Activated CD4-positive, alpha-beta T cell treated with anti-CD3 and anti-CD28 coated beads, Interleukin-2, Interleukin-4, amounts not matched to agents 100 ng/mL and 50 ng/mL, durations not matched to agents 16 hours and 8 hours (primary cell): ENCODE measurements at places on chromosomes 12 and 14.

DNA sequence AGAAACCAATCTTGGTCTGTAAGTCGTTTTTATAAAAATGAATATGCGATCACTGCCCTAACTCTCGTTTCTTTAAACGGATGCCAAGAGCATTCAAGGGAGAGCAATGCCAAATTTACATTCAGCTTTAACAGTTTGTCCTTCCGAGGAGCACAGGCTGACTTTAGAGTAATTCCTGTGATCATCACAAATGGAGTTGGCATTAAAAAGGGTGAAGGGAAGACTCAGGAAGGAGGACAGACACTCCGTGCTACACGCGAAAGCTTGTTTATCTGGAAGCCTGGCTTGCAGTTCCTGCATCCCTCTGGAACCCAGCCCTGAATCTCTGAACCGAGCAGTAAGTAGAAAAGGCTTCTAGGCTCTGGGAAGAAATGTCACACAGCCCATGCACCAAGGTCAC is 78.4 kb downstream of the PAPOLA start:
- DNase-seq: no peak

DNA sequence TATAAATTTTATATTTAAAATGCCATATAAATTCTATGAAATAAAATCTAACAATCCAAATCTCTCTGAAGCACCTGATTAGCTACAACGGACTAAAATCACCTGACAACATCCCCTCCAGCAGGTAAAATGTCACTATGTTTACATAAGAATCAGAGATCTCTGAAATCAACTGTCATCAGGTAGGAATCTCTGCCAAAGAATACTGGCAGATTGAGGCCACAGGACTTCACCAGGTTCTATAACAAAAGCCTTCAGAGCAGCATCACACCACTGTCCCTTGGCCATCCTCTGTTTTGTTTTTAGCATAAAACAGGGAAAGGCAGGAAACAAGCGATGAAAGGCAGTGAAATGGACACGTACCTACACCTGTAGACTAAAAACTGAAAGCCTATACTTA is 22.1 kb downstream of the FGD6 start:
- no peak for DNase-seq

GRCh38 chr12:72036393-72036792 is 97.7 kb downstream of the TPH2 start:
- DNase-seq: no peak

DNA sequence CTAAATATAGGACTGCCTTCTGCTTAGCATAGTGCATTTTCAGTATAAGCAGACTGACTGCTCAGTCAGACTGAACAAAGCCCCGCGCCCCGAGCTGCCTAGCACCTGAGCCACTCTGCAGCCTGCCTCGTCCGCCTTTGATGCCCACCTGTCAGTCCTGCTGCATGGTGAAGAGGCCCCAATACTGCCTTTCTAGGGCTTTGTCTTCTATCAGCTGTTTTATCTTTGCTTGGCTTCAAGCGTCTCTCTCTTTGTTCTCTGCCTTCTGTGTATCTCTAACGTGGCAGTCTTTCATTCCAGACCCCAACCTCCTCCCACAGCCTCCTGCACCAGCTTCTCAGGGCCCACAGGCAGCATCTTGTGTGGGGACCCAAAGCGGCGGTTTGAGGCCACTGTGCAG is 1001.0 kb downstream of the VRK1 start:
- no peak for DNase-seq

DNA sequence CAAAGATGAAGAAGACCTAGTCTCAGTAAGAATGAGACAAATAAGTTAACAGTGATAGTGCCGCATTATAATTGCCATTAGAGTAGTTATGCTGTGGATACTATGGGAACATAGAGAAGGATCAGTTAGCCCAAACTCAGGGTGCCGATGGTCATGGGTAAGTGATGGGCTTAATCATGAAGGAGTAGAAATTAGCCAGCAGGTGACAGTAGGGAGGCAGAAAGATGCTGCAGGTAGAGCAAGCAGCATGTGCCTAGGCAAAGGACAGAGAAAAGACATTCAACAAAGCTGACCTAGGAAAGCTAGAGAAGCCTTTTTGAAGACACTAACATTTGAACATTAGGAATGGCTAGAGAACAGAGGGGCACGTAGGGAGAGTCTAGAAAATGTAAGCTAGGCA is 30.6 kb upstream of the PTPRQ start:
- DNase-seq: no peak
